ENCODE measurements at places on chromosomes 12 and 14. TPM values are rescaled to one million over a fixed set of nuclear protein-coding genes. Genes with fewer than 3 reads are reported as not detected.

DNA sequence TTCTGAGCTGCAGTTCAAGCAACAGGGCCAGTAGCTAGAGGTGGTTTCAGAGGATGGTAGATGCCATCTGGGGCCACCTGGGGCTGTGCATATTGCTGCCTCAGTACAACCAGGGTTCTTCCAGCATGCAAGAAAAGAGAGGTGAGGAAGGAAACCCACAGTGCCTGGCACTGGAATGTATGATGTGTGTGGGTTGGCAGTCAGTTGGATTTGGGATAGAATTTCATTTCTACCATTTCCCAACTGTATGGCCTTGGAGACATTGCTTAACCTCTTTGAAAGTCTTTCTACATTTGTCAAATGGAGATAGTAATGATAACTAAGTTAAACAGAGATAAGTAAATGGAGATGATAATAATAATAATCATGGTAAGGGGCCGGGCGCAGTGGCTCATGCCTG, 10.2 kb upstream of the LRRC10 start:
- no peak for DNase-seq

- DNase-seq, result no peak
Measured at GRCh38 chr14:102063808-102064429, 22.9 kb downstream of the HSP90AA1 start.

GRCh38 chr12:50508970-50509663, 4.3 kb downstream of the DIP2B start:
- no peak for DNase-seq

GTF2A1 gene
- total RNA-seq, result 23.4 TPM

OR6C2 gene
- not detected for total RNA-seq

TNFAIP2 gene
- 104 TPM for total RNA-seq
